RWPE1 (cell line): ENCODE measurements at places on chromosomes 13 and 19.

GRCh38 chr13:106695139-106695538 is 127.2 kb upstream of the ARGLU1 start:
- DNase-seq, result no peak

DNA sequence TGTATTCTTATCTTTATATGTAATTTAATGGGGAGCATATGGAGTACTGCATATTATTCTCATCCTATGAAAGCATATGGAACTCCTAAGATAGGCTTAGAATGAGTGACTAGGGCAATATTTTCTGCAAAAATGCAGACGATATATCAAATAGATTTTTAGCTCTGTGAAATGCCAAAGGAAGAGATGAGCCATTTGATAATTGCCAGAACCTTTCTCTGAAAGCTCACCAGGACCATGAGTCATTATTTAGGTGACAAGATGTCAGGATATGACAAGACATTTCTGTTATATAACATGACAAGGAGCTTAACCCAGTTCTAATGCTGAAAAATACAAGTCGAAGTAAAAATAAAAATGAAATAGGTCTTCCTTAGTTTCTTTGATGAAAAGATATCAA is 145.0 kb downstream of the SLITRK6 start:
- DNase-seq, result no peak

DNA sequence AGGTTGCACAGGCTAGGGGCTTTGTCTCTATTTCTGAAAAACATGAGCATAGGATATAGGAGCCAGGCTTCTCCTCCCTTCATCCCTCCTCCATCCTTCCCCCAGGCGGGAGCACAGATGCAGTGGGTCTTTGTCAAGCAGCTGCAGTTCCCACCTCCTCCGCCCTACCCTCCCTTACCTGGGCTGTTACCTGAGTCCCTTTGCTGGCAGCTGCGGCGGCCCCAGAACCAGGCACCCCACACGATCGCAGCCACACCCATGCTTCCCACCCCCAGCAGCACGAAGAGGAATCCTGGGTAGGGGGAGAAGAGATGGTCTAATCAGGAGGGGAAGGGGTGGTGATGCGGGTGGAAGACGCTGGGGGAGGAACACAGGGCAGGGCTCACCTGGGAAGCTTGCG is 7.8 kb downstream of the TMIGD2 start:
- DNase-seq, result no peak

- peak; percentile 69 for DNase-seq
These were observed 9.1 kb downstream of the UBE2L5 start for GRCh38 chr13:30431269-30431940.

DNA sequence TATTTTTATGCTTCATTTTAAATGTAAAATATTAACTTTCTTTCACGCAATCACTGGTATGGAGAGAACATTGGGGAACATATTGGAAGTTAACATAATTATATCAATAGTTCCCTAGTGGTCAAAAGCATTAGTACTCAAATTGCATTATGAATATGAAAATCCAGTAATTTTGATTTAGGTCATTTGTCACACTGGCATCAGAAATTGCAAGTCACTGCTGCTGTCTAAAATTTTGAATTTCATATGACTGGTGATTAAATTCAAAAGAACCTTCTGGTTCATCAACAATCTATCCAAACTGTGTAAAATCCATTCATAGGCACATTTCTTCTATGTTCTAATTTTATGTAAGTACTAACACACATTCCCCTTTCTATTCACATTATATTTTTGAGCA is 2235.7 kb upstream of the PCDH20 start:
- no peak for DNase-seq

GRCh38 chr13:102610296-102610895 is 13.6 kb downstream of the TPP2 start:
- no peak for DNase-seq

DNA sequence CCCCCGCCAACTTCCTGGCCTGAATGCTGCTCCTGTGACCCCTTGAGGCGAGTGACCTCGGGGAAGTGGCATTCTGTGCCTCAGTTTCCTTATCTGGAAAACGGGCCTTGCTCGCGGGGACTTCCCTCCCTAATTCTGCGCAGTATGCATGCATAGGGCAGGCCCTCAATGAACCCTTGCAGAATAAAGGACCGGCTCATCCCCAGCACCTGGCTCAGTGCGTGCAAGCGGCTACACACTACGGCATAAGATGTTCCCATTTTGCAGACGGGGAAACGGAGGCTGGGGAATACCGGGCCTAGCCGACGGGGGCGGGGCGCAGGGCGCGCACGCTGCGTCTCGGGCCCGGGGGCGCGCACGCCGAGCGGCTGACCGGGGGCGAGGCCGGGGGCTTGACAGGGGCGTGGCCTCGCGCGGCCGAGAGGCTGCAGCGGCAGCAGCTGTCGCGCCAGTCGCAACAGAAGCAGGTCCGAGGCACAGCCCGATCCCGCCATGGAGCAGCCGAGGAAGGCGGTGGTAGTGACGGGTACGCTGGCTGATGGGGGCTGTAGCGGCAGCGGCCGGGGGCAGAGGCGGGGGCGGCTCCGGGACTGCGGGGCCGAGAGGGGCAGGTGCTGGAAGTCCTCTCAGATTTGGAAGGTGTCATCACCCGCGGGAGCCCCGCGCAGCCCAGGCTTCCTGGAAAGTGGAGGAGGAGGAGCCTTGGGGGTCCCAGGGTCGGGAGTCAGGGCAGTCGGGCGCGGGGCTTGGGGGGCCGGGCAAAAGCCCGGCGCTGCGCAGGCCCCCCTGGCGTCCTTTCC is at the start of gene PGPEP1:
TSS of gene PGPEP1 (plus strand) at position 409 of the 800 bp plus-strand sequence. CDS start at position 493, 84 bp downstream.
- DNase-seq, result peak; percentile 67

DNA sequence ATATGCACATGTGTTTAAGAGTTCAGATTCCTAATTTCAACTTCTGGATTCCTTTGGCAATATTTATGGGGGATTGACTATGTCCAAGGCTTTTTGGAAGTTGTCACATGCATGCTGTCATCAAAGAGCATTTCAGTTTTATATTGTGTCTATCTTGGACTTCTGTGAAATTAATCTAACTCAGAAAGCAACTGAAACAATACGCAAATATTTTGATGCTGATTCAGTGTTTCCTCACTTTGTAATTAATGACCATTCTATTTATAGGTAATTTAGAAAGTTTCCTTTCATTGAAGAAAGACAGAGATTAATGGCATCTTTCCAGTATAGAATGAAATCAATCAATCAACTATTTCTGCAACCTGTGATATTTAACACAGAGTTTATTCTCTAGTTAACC is 550.1 kb downstream of the PCDH9 start:
- no peak for DNase-seq

- no peak for DNase-seq
These were observed 24.0 kb downstream of the STARD13 start for GRCh38 chr13:33261387-33262061.

DNA sequence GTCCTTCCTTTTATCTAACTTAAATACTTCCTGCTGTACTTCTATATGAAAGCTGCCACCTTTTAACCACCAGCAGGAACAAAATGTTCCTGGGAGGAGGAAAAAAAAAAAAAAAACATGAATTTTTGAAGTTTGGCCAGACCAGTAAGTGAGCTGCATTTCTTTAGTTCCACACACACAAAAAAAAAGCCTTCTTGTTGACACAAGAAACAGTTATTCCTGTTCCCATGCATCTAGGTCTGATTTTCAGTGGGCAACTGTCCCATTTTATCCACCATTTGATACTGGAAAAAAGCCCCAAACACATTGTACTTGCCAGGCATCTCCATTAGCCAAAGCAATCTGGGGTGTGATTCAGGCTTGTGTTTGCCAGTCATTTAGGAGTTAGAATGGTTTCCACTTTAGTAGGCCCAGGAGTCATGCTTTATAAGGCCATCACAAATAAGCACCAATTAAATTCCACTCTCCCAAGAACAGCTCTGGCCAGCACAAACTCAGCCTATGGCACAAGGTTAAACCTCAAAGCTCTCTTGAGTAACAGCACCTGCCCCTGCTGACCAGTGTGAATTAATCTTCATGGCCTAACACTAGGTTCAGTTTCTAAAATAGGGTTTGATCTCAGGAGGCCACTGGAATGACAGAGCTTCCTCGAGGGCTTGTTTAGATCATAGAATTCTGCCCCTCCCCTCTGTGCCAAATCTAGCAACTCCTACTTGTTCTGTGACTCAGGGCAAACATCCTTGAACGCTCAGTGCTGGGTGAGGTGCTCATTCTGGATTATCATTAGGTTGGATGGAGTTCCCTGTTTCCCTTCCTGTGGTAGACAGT is 67.1 kb downstream of the NUFIP1 start:
- peak; percentile 78 for DNase-seq

DNA sequence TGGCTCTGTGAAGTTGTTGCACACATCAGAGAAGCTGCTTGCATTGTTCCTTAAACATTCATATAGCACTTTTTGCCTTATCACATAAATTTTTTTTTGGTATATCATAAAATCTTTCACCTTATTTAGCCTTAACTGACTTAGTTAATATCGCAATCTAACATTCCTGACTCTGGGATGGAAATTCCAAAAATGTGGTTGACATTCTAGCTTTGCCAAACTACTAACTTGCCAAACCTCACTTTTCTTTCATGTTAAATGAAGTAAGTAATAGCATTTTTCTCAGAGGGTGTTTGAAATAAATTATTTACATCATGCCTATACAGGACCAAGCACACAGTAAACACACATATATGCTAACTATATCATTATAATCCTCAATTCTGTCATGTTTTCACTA is 736.9 kb upstream of the PCDH9 start:
- DNase-seq, result no peak

DNA sequence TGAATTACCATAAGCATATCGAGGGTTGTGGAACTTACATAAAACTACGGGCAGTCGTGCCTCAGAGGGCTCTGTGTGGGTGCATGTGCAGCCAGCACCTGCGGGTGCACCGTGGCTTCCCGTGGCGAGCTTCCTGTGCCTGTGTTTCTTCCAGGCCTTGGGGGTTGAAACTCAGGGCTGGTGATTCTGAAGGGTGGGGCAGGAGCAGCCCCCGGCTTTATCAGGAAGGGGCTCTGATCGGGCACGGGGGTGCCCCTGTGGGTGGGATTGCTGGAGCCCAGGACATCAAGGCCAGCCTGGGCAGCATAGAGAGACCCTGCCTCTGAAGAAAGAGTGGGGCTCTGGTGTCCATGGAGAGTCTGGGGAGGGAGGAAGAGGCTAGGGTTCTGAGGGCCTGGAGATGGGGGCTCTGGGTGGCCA is 11.1 kb downstream of the ATP4B start:
- DNase-seq, result no peak

DNA sequence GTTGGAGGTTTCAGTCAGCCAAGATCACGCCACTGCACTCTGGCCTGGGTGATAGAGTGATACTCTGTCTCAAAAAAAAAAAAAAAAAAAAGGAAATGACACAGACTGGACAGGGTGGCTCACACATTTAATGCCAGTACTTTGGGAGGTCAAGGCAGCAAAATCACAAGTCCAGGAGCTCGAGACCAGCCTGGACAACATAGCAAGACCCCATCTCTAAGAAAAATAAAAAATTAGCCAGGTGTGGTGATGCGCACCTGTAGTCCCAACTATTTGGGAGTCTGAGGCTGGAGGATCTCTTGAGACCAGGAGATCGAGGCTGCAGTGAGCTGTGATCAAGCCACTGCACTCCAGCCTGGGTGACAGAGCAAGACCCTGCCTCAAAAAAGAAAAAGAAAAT is 22.6 kb upstream of the NAPA start:
- DNase-seq, result no peak

DNA sequence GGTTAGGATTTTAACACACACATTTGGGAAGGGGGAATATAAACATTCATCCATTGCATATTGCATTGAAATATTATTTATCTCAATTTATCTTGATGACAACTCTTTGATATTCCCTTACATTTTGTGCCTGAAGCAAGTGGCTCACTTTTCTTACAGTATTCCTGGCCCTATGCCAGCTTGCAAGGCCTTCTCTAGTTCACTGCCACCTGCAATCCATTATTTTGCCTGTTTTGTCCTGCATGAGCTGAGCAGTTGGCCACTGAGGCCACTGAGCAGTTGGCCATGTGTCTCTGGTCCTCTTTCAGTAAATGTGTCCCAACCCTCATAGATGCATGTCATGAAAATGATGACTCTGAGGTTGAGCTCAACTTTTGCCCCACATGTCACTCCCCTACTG is 49.8 kb downstream of the CBY2 start:
- DNase-seq, result no peak

GRCh38 chr13:98447881-98448641 is 128.8 kb downstream of the STK24 start:
- peak; percentile 21 for DNase-seq

- DNase-seq, result no peak
These were observed 3.6 kb upstream of the IFNL2 start for GRCh38 chr19:39264306-39265290.

- no peak for DNase-seq
These were observed 34.4 kb downstream of the DNAJC15 start for GRCh38 chr13:43057653-43058317.

DNA sequence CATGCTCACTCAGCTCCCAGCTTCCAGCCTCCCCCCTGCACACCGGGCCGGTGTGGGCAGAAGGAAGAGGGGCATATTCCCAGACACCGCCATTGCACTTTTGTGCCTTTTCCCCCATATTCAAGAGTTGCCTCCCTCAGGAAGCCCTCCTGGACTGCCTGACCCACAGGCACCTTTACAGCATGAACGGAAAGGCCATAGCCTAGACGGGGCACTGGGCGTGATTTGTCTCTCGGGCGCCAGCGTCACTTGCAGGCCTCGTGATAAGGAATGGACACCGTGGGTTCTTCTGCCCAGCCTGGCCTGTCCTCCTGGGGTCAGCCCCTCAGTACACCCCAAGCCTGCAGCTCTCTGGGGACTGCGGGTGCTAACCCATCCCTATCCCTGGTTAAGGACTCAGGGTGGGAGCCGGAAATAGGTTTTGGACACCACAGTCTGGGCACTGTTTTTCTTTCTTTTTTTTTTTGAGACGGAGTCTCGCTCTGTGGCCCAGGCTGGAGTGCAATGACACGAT is 933 bp upstream of the UQCR11 start:
- DNase-seq, result no peak

- DNase-seq, result no peak
These were observed 14.7 kb upstream of the GRAMD1A start for GRCh38 chr19:34985249-34986022.

DNA sequence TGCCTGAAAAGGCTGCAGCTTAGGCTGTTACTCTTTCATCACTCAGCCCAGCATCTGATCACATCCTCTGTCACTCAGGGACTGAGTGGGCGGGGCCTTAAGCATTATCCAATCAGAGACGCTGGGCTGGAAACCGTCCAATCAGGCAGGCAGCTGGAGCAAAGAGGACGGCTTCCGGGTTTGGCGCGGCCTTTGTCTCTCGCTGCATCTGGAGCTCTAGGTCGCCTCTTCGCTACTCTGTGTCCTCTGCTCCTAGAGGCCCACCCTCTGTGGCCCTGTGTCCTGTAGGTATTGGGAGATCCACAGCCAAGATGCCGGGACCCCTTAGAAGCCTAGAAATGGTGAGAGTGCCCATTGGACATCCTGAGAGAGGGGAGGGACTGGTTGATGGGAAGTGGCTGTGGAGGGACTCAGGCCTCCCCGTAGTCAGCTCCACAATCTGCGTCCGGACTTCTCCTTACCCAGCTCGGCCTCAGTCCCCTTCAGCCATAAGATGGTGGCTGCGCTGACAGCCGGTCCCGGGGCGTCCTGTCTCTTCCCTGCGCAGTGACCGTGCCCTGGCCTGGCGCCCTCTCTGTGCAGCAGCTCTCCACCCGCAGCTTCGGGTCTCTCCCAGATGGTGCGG is at the start of gene ZNF486:
TSS of gene ZNF486 (plus strand) at position 195 of the 625 bp plus-strand sequence. CDS start at position 312, 117 bp downstream.
- peak; percentile 77 for DNase-seq
